Activated CD8-positive, alpha-beta T cell treated with anti-CD3 and anti-CD28 coated beads, Interleukin-2, amount 10 ng/mL, durations not matched to agents 7 days and 5 days (primary cell): ENCODE measurements at places on chromosomes 2 and 18. TPM values are rescaled to one million over a fixed set of nuclear protein-coding genes. Genes with fewer than 3 reads are reported as not detected.

DNA sequence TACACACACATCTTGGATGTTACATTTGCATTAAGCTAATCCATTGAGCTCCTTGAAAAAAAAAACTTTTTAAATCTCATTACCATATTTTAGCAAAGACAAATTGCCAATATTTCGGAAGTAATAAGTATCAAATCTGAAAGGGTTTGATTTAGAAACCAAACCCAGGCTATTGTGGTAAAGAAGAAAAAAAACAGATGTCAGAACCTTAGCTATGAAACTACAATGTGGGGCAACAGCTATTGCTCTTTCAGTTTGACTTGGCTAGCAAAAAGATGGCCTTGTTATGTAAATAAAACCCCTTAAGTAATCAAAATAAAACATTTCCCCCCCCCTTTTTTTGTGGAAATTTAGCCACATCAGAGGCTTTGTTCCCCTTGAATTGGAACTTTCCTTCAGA, 41.2 kb upstream of the REG3A start:
- no peaks in the 10 kb centered on the region for H3K4me1 ChIP-seq
- H3K4me3 ChIP-seq = no peak overlapping the region
- H3K36me3 ChIP-seq = no peaks in the 10 kb centered on the region
- H3K27me3 ChIP-seq = no peaks in the 10 kb centered on the region
- H3K27ac ChIP-seq = no peak overlapping the region

GRCh38 chr18:48893608-48894600, 56.9 kb downstream of the SMAD7 start:
- no peaks in the 10 kb centered on the region for H3K36me3 ChIP-seq
- no peaks in the 10 kb centered on the region for H3K27me3 ChIP-seq
- H3K4me3 ChIP-seq = no peak overlapping the region
- peaks cover 16% of the 10 kb centered on the region for H3K4me1 ChIP-seq
- DNase-seq = no peak

GRCh38 chr2:228731517-228731916, 539.6 kb downstream of the PID1 start:
- H3K27ac ChIP-seq = no peak overlapping the region
- no peak for DNase-seq
- H3K27me3 ChIP-seq = no peaks in the 10 kb centered on the region
- no peak overlapping the region for H3K4me3 ChIP-seq
- H3K4me1 ChIP-seq = no peaks in the 10 kb centered on the region
- H3K36me3 ChIP-seq = no peaks in the 10 kb centered on the region

DNA sequence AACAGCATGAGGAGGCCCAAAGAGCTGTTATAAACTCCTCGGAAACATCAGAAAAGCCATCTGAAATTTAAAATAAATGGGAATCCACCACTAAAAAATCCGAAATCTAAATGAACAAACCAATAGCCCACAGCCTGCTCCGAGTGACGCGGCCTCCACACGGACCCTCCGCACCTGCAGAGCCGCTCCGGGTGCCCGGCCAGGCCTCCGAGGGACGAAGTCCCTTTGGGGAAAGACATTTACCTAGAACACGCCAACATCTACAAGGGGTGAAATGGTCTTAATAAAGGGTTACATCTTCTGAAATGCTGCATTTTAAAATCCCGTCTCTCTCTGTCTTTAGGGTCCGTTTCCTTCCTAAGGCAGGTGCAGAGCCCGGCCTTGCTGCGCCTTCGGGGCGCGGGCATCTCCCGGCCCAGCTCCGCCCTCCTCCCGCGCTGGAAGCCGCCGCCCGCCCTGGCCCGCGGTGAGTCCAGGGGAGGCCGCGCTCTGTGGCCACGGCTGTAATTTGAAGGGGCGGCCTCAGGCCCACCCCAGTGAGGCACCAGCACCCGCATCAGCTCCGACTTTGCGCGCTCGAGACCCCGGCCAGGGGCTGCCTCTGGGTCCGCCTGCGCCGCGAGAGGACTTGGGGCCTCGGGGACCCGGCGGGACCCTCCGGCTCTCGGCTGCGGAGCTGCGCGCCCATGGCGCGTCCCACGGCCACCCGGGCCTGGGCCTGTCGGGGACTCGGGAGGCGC, 42.3 kb upstream of the CTDP1 start:
- H3K4me1 ChIP-seq = no peaks in the 10 kb centered on the region
- no peak overlapping the region for H3K27ac ChIP-seq
- H3K4me3 ChIP-seq = no peak overlapping the region
- peaks cover 4% of the 10 kb centered on the region for H3K27me3 ChIP-seq
- no peaks in the 10 kb centered on the region for H3K36me3 ChIP-seq

The KIAA2012 gene
- total RNA-seq = not detected

The ZNF236 gene
- total RNA-seq = 24.3 TPM

DNA sequence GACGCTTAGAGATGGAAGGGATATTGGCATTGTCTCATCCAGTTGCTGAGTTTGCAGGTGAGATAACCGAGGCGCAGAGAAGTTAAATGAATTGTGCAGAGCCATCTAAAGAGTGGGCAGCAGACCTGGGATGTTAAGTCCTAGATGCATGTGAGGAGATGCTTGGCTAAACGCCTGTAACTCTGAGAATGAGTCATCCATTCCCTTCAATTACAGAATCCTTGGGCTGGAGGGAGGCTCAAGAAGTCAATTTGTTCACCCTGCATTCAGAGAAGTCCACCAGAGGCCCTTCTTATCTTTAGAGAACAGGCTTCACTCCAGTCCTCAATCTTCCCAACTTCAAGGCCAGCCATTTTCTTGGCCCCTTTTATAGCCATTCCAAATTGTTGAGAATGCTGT, 1.6 kb downstream of the EHD3 start:
- H3K27ac ChIP-seq = no peak overlapping the region
- no peak overlapping the region for H3K4me3 ChIP-seq
- DNase-seq = no peak
- peaks cover 8% of the 10 kb centered on the region for H3K4me1 ChIP-seq

GRCh38 chr2:23042216-23042906, 342.6 kb upstream of the KLHL29 start:
- H3K4me3 ChIP-seq = no peak overlapping the region
- DNase-seq = no peak
- H3K36me3 ChIP-seq = no peaks in the 10 kb centered on the region
- H3K27ac ChIP-seq = no peak overlapping the region
- no peaks in the 10 kb centered on the region for H3K27me3 ChIP-seq

The NPHP1 gene
- 0.42 TPM for total RNA-seq

- H3K4me3 ChIP-seq = no peak overlapping the region
- H3K27me3 ChIP-seq = no peaks in the 10 kb centered on the region
- DNase-seq = peak; percentile 29
- peaks cover 56% of the 10 kb centered on the region for H3K36me3 ChIP-seq
- no peak overlapping the region for H3K27ac ChIP-seq
Observed at GRCh38 chr2:181904022-181904632, 12.6 kb downstream of the ITPRID2 start.

GRCh38 chr18:70582981-70583380, 294.1 kb downstream of the SOCS6 start:
- H3K36me3 ChIP-seq = no peaks in the 10 kb centered on the region
- H3K4me1 ChIP-seq = no peaks in the 10 kb centered on the region

The CAVIN2 gene
- not detected for total RNA-seq

- no peaks in the 10 kb centered on the region for H3K36me3 ChIP-seq
- no peak for DNase-seq
- peak overlapping the region; percentile 43 for H3K4me3 ChIP-seq
Observed at GRCh38 chr2:231680992-231681852, 27.1 kb upstream of the PTMA start.

DNA sequence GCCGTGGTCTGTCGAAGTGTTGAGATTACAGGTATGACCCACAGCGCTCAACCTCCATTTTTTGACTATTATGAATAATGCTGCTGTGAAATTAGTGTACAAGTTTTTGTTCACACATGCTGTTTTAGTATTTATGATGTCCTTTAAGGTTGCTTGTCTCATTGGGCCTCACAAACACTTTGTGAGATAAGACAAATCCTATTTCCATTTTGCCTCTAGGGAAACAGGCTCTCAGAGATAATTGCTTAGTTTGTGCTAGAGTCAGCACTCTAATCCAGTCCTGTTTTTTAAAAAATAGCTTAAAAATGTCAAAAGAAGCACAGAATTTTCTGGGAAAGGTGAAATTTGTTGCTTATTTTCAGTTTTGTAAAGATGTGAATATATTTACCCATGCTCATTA, 43.3 kb upstream of the CUL3 start:
- H3K4me1 ChIP-seq = no peaks in the 10 kb centered on the region
- no peaks in the 10 kb centered on the region for H3K27me3 ChIP-seq
- DNase-seq = no peak
- no peaks in the 10 kb centered on the region for H3K36me3 ChIP-seq

The UGT1A8 gene
- total RNA-seq = not detected

DNA sequence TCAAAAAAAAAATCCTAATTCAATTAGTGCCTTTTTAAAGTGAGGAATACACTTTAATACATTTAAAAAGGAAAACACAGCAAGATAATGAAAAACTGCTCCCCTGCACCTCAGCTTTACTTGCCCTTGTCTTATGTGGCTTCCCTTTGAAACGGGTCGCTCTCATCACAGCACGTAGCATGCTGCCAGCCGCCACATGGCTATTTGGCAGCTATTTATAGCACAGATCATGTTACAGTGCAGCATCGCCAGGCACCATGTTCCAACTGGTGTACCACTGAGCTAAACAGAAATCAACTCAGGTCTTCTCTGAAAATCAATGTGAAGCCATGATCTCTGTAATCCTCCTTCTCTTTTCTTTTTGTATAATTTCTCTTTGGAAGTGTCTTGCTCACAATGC, 65.1 kb downstream of the TMEM182 start:
- DNase-seq = no peak
- no peak overlapping the region for H3K27ac ChIP-seq
- H3K4me3 ChIP-seq = no peak overlapping the region
- no peaks in the 10 kb centered on the region for H3K36me3 ChIP-seq

The CCDC195 gene
- not detected for total RNA-seq

DNA sequence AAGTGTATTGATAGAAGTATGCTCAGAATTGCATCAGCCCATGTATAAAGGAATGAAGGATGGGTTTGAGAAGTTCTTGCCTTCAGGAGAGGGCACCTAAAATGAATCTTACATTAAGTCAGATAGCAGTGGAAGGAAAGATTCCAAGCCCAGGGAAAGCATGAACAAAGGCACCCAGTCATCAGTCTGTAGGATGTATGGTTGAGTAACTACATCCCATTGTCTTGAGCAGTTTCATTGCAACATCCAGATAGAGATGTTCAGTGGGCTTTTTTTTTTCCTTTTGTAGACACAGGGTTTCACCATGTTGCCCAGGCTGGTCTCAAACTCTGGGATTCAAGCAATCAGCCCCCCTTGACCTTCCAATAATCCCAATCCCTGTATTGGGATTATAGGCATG, 80.7 kb downstream of the ARHGAP28 start:
- H3K4me3 ChIP-seq = no peak overlapping the region
- H3K27ac ChIP-seq = no peak overlapping the region
- no peaks in the 10 kb centered on the region for H3K27me3 ChIP-seq
- H3K4me1 ChIP-seq = no peaks in the 10 kb centered on the region
- H3K36me3 ChIP-seq = no peaks in the 10 kb centered on the region

- H3K4me1 ChIP-seq = no peaks in the 10 kb centered on the region
- no peak for DNase-seq
- H3K36me3 ChIP-seq = no peaks in the 10 kb centered on the region
- peaks cover 16% of the 10 kb centered on the region for H3K27me3 ChIP-seq
- H3K27ac ChIP-seq = no peak overlapping the region
Observed at GRCh38 chr18:63553081-63553480, 10.9 kb downstream of the SERPINB12 start.

GRCh38 chr2:86697551-86698104, 22.5 kb upstream of the RMND5A start:
- H3K36me3 ChIP-seq = peaks cover 9% of the 10 kb centered on the region
- H3K27me3 ChIP-seq = no peaks in the 10 kb centered on the region
- no peak for DNase-seq
- peaks cover 8% of the 10 kb centered on the region for H3K4me1 ChIP-seq
- H3K27ac ChIP-seq = no peak overlapping the region

- no peak for DNase-seq
- no peaks in the 10 kb centered on the region for H3K27me3 ChIP-seq
- no peak overlapping the region for H3K4me3 ChIP-seq
- H3K36me3 ChIP-seq = no peaks in the 10 kb centered on the region
- no peak overlapping the region for H3K27ac ChIP-seq
Observed at GRCh38 chr18:43735570-43735969, 458.3 kb upstream of the SYT4 start.

DNA sequence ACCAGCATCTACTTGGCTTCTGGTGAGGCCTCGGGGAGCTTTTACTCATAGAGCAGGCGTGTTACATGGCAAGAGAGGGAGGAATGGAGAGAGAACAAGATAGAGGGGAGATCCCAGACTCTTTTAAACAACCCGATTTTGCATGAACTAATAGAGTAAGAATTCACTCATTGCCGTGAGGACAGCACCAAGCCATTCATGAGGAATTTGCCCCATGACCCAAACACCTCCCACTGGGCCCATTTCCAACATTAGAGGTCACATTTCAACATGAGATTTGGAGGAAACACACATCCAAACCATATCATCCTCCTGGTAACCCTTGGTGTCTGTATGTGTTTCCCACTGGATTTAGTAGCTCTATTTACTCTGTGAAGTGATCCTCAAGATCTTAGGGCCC, 249.9 kb upstream of the SP5 start:
- peaks cover 8% of the 10 kb centered on the region for H3K27me3 ChIP-seq
- H3K4me1 ChIP-seq = no peaks in the 10 kb centered on the region
- no peak overlapping the region for H3K27ac ChIP-seq
- H3K4me3 ChIP-seq = no peak overlapping the region

The ASB18 gene
- total RNA-seq = not detected

- no peak for DNase-seq
- H3K27ac ChIP-seq = no peak overlapping the region
- no peaks in the 10 kb centered on the region for H3K27me3 ChIP-seq
- H3K4me3 ChIP-seq = no peak overlapping the region
Observed at GRCh38 chr18:37383846-37384595, 181.6 kb downstream of the CELF4 start.

DNA sequence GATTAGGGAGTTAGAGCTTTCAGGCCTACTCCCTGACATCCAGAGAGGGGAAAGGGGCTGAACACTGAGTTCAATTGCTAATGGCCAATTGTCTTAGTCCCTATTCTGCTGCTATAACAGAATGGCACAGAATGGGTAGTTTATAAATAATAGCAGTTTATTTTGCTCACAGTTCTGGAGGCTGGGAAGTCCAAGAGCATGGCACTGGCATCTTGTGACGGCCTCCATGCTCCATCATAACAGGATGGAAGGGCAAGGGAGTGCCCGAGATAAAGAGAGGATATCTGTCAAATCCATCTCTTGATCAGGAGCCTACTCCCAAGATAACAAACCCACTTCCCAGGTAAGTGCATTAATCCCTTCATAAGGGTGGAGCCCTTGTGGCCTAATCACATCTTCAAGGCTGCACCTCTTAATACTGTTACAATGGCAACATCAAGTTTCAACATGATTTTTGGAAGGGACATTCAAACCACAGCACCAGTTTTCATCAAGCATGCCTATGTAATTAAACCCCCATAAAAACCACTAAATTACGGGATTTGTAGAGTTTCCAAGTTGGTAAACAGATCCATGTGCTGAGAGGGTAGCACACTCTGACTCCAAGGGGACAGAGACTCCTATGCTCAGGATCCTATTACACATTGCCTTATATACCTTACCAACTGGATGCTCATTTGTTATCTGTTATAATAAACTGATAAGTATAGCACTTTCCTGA, 44.6 kb downstream of the BAZ2B start:
- H3K4me3 ChIP-seq = no peak overlapping the region
- no peak for DNase-seq
